ENCODE measurements at places on chromosomes 4 and X. TPM values are rescaled to one million over a fixed set of nuclear protein-coding genes. Genes with fewer than 3 reads are reported as not detected.

MID2 gene
- total RNA-seq: 21.4 TPM

MAGEA2B gene
- total RNA-seq: not detected

DCHS2 gene
- not detected for total RNA-seq

NELFA gene
- 21.8 TPM for total RNA-seq

SLC7A11 gene
- 36.9 TPM for total RNA-seq

ATP2B3 gene
- total RNA-seq: not detected
